Hematopoietic multipotent progenitor cell treated with erythropoietin and hydrocortisone succinate and interleukin-3 and kit ligand, for 15 days (in vitro differentiated cells): ENCODE measurements at places on chromosomes 1 and 21.

GRCh38 chr1:239861985-239862384 lies 229.7 kb upstream of the FMN2 start:
- DNase-seq, result no peak

DNA sequence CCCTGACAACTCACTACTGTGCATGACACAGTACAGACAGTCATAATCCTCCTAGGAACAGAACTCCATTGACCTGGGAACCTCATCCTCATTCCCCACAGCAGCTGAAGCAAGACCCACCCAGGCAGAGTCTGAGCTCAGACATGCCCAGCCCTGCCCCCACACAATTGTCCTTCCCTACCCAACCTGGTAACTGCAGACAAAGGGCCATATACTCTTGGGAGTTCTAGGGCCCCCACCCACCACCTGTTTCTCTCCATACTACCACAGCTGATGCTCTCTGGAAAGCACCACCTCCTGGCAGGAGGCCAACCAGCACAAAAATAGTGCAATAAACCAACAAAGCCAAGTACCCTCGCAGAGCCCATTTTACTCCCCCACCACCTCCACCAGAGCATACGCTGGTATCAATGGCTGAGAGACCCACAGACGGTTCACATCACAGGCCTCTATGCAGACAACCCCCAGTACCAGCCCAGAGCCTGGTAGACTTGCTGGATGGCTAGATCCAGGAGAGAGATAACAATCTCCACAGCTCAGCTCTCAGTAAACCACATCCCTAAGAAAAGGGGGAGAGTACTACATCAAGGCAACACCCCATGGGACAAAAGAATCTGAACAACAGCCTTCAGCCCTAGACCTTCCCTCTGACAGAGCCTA lies 159.7 kb upstream of the CXADR start:
- no peak for DNase-seq

DNA sequence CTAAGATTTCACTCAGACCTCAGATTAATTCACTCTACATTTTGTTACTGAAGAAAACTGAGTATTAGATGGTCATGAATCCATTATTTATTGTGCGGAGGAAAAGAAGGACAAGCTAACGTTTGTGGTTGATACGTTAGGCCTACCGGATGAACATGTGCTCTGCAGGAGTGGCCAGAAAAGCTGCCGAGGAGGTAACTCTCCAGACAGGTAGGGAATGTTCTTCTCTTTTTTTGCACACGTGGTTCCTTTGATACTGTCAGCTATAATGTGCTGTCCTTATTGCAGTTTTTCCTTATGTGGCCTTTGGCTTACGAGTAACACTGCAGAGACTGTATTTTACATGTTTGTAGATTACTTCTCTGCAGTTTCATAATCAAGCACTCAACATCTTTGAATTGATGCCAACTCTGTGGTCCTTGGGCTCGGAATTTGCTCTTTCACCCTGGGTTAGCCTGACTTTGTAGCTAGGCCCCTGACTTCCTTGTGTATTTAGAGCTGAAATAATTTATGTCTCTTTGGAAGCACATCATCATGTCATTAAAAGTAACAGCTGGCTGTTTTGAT lies 13.6 kb downstream of the MTR start:
- no peak for DNase-seq

DNA sequence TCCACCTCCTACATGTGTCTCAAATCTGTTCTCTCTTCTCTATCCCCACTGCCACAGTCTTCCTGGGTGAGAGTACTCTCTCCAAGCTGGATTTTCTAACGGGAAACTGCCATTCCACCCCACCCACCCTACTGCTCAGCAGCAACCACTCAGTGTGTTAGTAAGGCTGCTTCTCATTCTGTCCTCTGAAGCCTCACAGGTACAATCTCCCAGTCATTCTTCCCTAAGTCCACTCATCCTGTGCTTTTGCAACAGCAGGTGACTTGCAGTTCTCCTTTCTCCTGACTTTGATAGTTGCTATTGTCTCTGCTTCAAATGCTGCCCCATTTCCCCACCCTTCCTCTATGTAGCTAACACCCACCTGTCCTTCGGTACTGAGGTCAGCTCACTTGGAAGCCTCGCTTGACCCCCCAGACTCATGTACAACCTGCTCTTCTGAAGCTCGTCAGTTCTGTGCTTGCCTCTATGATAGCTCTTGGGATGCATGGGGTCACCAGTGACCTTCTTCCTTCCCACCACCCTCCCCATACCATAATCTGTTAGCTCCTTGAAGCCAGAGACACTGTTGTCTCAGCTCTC lies 188.9 kb downstream of the RRAGC start:
- DNase-seq, result no peak

- DNase-seq, result no peak
Measured at GRCh38 chr1:114323959-114324661, 170.4 kb upstream of the SYT6 start.

DNA sequence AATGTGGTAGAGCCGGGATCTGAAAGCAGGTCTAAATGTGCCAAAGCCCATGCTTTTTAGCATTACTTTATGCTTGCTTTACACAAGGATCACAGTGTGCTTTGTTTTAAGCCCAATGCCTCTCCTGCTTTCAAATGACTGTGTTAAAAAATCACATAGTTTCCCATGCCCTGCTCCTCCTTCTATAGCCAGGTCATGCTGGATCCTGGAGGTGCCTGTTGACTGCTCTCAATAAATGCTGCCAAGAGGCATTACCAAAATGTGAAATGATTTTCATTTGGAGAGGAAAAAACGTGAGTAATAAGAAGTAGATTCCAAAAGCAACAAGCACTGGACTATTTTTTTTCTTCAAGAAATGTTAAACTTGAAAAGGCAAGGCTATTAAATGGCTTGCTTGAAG lies 420.7 kb upstream of the USP24 start:
- no peak for DNase-seq

GRCh38 chr1:46725736-46726108 lies 6.8 kb upstream of the EFCAB14 start:
- no peak for DNase-seq

- DNase-seq, result no peak
Measured at GRCh38 chr1:7515175-7515574, 255.9 kb upstream of the VAMP3 start.

GRCh38 chr1:240649733-240650721 lies 38.1 kb upstream of the GREM2 start:
- DNase-seq, result no peak

DNA sequence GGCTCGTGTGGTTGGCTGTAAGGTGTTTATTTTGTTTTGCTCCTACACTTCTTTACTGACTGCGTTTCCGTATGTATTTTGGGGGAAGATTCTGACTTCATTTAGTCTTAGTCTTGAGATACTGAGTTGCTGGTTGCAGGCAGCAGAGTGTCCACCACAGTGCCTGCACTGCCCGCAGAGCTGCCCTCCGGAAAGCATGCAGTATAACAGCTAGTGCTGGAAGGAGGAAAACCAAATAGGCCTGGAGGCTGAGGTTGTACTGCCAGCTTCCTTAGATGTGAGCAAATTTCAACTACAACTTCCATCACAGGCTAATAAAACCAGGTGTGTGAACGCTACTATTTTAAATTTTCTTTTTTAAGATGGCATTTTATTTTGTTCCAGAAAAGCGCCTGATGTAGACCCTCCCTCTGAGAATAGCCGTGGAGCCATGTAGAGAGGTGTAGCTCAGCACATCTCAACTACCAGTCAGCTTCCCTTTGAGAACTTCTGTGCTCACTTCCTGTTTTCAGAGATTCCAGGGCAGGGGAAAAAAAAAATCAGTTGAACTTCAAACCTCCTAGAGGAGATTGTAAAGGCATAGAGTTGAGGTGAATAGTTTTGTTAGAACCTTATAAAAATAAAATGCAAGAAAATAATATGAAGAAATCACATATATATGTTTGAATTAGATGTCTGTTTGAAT lies 17.6 kb downstream of the LMO4 start:
- no peak for DNase-seq

GRCh38 chr1:150577557-150578271 lies 1.7 kb downstream of the MCL1 start:
- DNase-seq, result peak; percentile 38

DNA sequence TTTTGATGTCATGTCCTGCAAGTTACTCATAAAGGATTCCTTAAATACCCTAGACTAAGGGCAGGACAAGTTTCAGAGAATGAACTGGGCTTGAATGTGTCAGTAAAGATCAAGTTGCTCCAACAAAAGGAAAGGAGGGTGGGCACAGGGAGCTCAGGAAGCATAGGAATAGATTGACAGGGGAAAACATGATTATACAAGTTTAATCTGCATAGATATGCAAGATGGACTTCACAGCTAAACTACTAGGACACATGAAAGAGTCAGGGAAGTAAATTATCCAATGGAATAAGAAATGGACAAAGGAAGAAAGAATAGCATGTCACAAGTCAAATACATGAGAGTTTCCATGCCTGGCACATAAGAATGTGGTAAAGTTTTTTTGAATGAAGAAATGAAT lies 203.9 kb upstream of the SAMSN1 start:
- DNase-seq, result no peak

DNA sequence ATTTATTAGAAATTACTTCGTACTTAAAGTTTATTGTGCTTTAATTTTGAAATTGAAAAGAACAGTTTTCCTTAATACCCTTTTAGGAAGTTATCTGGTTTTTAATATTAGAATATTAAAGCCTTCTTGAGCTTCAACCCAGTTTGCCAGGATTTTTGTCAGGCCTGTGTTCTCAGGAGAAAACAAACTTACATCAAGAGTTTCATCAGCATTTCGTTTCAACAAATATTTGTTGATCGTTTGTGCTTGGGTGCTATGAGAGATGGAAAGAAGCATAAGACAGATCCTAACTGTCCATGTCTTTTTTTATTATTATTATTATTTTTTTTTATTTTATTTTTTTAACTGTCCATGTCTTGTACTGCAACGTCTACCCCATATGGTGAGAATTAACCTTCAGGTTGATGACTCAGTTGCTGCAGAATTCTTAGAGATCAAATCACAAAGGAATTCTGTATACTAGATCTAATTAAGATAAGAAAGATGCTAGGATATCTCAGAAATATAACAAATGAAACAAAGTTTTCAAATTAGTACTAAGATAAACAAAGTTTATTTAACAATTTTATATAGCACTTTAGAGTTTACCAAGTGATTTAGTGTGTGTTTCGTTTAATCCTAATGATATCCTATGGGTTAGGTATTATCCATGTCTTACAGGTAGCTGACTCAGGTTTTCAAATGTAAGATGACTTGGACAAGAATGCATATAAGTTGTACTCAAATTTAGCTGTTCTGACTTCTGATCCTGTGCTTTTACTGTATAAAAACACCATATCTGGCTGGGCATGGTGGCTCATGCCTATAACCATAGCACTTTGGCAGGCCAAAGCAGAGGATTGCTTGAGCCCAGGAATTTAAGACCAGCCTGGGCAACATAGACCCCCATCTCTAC lies 14.3 kb downstream of the FBXO28 start:
- DNase-seq, result no peak

GRCh38 chr1:28910379-28911115 lies 3.8 kb upstream of the EPB41 start:
- no peak for DNase-seq

GRCh38 chr1:207058878-207059867 lies 6.1 kb downstream of the PFKFB2 start:
- DNase-seq, result no peak

GRCh38 chr1:97726386-97726785 lies 194.4 kb downstream of the DPYD start:
- DNase-seq, result no peak

- DNase-seq, result no peak
Measured at GRCh38 chr1:19469004-19469403, 16.3 kb downstream of the CAPZB start.

- DNase-seq, result no peak
Measured at GRCh38 chr21:41548781-41549180, 40.8 kb upstream of the TMPRSS2 start.

DNA sequence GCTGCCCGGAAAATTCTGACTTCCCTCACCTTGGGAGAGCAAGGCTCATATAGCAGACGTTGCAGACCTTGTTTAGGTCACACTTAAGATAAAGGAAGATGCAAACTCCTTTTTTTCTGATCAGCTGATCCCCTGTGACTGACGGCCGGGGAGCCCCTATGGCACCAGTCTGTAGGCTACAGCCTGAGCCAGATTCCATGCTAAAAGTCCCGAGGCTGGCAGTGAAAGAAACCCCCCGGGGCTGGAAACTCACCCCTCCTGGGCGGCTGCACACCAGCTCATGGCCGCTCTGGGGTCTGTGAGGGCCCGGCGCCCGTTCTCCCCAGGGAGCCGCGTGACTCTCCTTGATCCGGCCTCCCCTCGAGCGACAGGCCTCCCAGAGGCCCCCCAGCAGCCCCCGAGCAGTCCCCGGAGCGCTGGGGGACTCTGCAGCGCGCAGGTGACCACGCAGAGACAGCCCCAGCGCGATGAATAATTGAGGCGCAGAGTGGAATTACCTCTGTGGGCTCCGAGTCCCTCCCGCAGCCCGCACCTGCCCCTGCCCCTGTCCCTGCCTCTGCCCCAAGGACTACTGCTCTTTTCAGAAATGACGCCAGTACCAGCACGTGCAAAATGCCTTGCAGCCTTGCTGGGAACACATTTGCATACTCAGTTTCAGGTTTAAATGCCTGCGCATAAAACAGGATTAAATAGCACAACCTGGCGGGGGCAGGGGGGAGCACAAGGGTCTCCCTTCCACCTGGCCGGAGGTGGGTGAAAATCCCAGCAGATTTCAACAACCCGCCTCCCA lies 62.6 kb upstream of the CLDN14 start:
- DNase-seq, result no peak

- no peak for DNase-seq
Measured at GRCh38 chr21:34968414-34969333, 80.4 kb downstream of the RUNX1 start.

- DNase-seq, result no peak
Measured at GRCh38 chr1:209853676-209854075, 25.9 kb downstream of the UTP25 start.

GRCh38 chr21:25907573-25908275 lies 173.0 kb downstream of the GABPA start:
- DNase-seq, result no peak

GRCh38 chr1:170735366-170736263 lies 71.7 kb downstream of the PRRX1 start:
- no peak for DNase-seq

DNA sequence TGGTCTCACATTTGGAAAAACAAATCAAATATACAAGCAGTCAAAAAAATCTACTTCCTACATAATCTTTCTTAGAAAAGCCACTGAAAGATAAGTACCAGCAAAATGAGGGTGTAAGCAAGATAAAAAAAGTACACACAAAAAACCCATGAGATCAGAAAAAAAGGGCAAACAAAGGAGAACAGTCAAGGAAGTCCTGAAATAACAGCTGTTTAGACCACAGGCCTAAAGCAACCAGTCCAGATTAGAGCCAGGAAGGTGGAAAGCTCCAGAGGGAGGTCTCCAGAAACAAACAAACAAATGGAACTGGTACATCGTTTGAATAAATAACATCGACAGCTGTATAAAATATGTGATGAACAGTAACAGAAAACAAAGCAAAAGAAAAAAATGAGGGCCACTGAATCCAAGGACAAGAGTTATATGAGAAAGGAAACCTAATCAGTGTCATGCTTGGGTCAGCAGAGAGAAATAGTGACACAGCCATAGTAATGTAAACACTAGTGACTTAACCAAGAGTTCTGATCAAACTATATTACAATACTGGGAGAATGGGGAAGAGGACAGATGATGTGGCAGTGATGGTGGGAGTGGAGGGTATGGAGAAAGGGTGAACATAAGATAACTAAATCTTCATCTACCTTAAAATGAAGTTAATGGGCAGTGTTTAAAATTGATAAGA lies 67.5 kb downstream of the NVL start:
- no peak for DNase-seq

- no peak for DNase-seq
Measured at GRCh38 chr1:22218618-22219250, 75.8 kb upstream of the WNT4 start.
